Motor neuron (in vitro differentiated cells): ENCODE measurements at places on chromosomes 2 and 18.
A peak's percentile ranks its signal among the peaks of the same experiment; 100 is the strongest.

DNA sequence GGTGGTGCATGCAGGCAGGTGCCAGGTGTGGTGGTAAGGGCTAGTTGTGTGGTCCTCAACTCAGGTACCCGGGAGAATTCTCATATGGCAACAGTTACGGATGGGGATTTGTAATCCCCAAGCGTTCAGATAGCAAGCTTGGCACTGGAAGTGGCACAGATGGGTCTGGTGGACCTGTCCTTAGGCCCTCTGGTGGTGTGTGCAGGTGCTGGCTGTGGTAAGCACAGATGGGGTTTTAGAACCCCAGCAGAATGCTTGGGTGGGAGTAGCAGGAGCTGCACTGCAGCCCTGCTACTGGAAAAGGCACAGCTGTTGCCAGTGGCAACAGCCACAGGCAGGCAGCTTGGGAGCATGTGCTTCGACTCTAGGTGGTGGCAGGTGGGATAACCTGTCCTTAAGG is 948.2 kb upstream of the FAM98A start:
- ATAC-seq = no peak

- ATAC-seq = no peak
Measured at GRCh38 chr2:127660291-127660578, 14.3 kb downstream of the GPR17 start.

- no peak for ATAC-seq
Measured at GRCh38 chr2:38417745-38418689, 40.9 kb upstream of the ATL2 start.

GRCh38 chr2:121104721-121105141 is 180.3 kb downstream of the TFCP2L1 start:
- peak; percentile 63 for ATAC-seq

DNA sequence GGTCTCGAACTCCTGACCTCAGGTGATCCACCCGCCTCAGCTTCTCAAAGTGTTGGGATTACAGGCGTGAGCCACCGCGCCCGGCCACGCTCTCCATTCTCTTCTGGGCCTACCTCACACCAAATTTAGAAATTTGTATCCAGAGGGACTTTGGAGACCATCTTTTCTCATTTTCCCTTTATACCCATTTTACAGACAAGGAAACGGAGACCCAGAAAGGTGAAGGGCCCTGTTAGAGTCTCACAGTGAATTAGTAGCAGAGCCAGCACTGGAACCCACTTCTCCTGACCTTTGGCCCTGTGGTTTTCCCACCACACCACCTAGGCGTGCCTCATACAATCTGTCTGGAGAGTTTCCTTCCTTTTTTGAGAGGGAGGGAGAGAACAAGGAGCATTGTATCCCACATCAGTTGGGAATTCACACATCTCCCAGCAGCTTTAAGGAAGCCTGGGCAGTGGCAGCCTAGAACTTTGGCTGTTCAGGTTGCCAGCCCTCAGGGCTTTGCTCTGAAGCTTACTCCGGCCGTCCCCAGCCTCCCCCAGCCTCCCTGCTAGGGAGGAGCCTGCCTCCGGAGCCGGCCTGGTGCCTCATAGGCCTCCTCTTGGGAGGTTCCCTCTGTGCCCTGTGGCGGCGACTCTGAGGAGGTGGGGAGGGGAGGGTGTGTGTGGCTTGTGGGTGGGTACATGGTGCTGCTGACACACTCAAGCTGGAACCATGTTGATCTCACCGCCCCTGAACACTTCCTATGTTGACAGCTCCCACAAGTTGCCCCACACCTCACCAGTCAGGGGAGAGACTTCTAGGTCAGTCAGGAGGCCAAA is 13.8 kb downstream of the FOSL2 start:
- no peak for ATAC-seq

DNA sequence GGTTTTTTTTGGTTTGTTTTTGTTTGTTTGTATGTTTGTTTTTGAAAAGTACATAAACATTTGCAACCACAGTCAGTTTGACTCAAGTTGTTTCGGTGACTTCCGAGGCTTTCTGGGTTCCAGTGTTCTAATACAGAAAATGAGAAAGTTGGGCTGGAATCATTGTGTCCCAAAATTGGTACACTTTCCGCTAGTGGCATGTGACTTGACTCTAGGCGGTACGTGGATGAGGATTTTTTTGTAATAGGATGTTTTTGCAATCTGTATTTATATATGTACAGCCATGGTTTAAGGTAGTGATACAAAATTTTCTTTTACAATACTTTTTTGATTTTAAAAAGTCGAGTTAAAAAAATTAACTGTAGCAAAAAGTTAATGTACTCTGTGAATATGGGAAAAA is 1.7 kb downstream of the MFF start:
- ATAC-seq = no peak

GRCh38 chr18:45565280-45565970 is 49.9 kb upstream of the SLC14A2 start:
- no peak for ATAC-seq

GRCh38 chr2:143398781-143399180 is 269.6 kb downstream of the ARHGAP15 start:
- no peak for ATAC-seq

- peak; percentile 56 for ATAC-seq
Measured at GRCh38 chr2:11681722-11682589, 12.0 kb upstream of the NTSR2 start.

DNA sequence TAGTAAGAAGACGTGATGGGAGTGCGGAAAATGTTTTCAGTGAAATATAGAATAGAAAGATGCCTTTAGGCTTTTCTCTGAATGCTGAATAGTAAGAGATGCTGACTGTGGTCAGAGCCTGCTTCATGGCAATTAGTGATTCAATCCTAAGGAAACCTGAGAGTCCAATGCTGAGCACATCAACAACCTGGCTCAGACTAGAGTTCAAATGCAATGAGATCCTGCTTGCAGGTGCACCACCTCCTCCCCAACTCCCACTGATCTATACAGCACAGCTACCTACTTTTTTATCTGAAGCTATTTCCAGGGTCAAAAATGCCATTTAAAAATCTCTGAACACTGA is 65.4 kb downstream of the AAK1 start:
- ATAC-seq = no peak

- ATAC-seq = no peak
Measured at GRCh38 chr2:138620431-138620830, 118.9 kb downstream of the SPOPL start.

GRCh38 chr2:237967463-237967951 is 693 bp downstream of the UBE2F start:
- ATAC-seq = no peak

- ATAC-seq = no peak
Measured at GRCh38 chr2:29940706-29941105, 19.3 kb upstream of the ALK start.

DNA sequence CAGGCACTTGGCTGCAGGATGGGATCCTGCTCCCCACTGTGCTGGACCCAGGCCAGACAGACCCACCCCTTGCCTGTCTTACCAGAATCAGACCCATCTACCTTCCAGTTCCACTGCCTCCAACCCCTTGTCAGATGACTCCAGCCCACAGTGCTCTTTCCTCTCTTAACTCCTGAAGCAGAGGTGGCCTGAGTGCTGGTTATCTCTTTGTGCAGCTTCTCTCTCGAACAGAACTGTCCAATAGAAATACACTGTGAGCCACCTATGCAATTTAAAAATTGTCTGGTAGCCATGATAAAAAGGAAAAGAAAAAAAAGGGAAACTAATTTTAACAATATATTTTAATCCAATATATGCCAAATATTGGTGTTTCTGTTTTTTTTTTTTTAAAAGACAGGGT is 160.2 kb upstream of the SMAD2 start:
- no peak for ATAC-seq

DNA sequence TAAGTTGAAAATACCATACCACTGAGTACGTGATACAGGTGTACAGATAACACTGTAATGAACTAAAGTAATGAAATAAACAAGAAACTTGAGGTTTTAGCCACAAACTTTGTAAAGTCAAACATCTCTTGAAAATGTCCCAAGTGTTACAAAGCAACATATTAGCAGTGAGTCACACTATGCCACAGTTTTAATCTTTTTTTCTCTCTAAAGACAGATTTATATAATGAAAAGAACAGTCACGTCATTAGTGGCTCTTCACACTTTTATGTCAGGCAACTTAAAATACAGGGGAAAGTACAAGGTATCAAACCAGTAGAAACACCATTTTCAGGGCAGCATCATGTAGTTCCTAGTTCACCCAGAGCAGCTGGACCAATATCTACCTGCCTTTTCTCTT is 42.1 kb downstream of the RAPH1 start:
- no peak for ATAC-seq

DNA sequence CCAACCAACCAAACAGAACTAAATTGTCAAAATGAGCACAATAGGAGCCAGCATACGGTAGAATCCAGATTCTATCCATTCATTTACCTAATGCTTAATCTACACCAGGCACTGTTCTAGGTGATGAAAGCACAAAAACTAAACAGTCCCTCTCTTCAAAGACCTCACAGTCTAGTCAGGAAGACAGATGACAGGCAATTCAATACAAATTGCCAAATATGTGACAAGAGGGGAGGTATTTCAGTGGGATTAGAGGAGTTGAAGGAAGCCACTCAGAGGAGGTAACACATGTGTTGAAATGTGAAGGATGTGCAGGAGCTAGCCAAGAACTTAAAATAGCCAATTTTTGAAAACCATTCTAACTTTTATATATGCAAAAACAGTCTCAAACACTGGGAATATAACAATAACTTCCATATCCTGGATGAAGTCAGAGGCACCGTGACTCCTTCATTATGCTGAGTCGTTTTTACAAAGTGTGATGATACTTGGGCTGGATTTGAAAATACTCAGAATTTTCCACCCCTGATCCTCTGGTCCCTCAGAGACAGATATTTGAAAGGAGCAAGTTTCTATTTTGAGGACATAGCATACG is 204.9 kb downstream of the PID1 start:
- no peak for ATAC-seq

DNA sequence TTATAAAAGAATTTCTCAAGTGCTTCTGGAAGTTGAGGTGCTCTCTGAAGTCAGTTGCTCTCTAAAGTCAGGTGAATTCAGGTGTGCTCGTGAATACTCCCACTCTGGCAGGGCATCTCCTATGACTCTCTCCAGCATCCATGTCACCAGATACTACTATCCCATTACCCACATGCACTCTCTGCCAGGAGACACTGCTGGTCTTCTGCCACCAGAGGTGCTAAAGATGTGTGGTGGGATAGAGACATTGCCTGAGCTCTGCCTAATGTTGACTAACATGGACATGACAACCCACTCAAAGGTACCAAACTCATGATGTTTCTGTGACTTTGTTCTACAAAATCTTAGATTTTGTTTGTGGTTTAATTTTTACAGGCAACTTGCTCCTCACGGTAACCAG is 106.4 kb upstream of the HNRNPA3 start:
- peak; percentile 50 for ATAC-seq

- ATAC-seq = no peak
Measured at GRCh38 chr18:51807336-51807735, 532.7 kb upstream of the DCC start.

- ATAC-seq = peak; percentile 45
Measured at GRCh38 chr2:84386336-84387040, 72.6 kb downstream of the SUCLG1 start.

DNA sequence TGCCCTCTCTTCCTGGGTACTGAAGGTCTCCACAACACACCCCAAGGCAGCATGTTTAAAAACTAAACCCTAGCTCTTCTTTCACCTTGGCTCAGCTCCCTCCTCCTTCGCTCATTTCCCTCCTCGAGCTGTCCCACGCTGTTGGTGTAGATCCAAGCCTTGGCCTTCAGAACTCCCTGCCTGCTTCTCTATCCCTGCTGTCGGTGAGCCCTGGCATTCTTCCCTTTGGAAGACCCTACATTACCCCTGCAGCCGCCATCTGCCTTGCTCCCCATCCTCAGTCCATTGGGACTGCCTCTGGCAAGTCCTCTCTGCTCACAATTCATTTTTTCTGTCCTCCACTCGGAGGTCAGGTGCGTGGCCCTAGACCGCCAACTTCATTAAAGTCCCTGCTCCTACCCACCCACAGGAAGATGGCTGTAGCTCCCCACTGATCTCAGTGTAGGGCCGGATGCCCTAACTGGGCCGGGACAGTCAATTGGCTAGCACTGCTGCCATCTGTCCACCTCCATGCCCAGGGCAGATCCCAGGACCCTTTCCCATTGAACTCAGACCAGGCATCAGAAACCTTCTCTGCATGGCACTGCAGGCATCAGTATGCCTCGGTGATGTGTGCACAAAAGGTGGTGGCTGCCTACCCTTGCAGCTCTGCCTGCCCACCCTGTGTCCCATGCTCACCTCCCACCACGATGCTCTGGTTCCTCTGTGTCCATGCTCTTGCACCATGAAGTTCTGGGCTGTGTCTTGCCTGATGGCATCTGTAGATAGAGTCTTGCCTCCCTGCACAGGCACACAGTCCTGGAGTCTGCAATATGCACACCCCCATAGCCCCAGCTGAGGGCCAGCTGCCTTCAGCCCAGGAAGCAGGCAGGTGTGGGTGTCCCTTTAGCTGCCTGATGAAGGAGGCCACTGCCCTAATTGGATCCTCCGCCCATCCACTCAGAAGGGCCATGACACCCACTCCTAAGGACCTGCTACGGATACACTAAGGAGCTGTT is 5.7 kb downstream of the AMER3 start:
- ATAC-seq = no peak

GRCh38 chr2:132503701-132504100 is 87.1 kb downstream of the GPR39 start:
- ATAC-seq = peak; percentile 61
